Thyroid gland (tissue), 4 donors: ENCODE measurements at places on chromosomes 4 and X. TPM values are rescaled to one million over a fixed set of nuclear protein-coding genes. Genes with fewer than 3 reads are reported as not detected.

GRCh38 chr4:140423106-140423505 lies 4.3 kb downstream of the CLGN start:
- H3K4me3 ChIP-seq = no peak overlapping the region
- no peak for DNase-seq
- H3K27ac ChIP-seq = no peak overlapping the region
- no peaks in the 10 kb centered on the region for H3K36me3 ChIP-seq
- peaks cover 9% of the 10 kb centered on the region for H3K4me1 ChIP-seq

DNA sequence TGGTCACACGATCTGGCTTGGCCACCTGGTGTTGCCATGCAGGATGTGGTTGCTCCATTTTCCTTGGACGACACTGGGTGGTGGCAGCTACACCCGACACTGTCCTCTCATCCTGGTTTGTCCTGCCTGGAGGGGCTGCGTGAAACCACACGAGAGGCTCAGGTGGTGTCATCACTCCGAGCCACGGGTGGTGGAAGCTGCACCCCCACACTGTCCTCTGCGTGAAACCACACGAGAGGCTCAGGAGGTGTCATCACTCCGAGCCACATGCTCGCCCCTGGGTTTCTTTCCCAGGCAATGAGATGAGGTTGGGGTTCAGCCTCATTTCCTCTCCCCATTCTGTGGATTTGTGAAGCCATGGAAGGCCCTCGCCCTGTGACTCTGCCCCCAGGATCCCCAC lies 34.3 kb downstream of the WFS1 start:
- H3K36me3 ChIP-seq = peaks cover 42% of the 10 kb centered on the region
- H3K27me3 ChIP-seq = no peaks in the 10 kb centered on the region
- no peaks in the 10 kb centered on the region for H3K4me1 ChIP-seq
- no peak for DNase-seq
- H3K27ac ChIP-seq = no peak overlapping the region

The SLC6A14 gene
- not detected for total RNA-seq

The CYTL1 gene
- total RNA-seq = 1.3 TPM

The FAM149A gene
- 10.1 TPM for total RNA-seq

The UCP1 gene
- total RNA-seq = not detected
